Aorta (tissue), 5 donors: ENCODE measurements at places on chromosomes 5 and 9. TPM values are rescaled to one million over a fixed set of nuclear protein-coding genes. Genes with fewer than 3 reads are reported as not detected.

The SOWAHA gene
- not detected for total RNA-seq

The PHF24 gene
- 0.88 TPM for total RNA-seq

The AKNA gene
- total RNA-seq, result 56.0 TPM

The SCGB3A2 gene
- total RNA-seq, result not detected

The FGD3 gene
- total RNA-seq, result 13.4 TPM

The UBAP2 gene
- total RNA-seq, result 30.5 TPM

The OSMR gene
- total RNA-seq, result 164 TPM

GRCh38 chr5:167710444-167711073 is 580.9 kb upstream of the WWC1 start:
- no peak for DNase-seq

GRCh38 chr9:133533857-133534256 is 647 bp upstream of the ADAMTSL2 start:
- DNase-seq, result no peak

GRCh38 chr5:53173083-53173482 is 63.5 kb upstream of the MOCS2 start:
- no peak for DNase-seq

- no peak for DNase-seq
Measured at GRCh38 chr9:5518171-5518936, 8.0 kb downstream of the PDCD1LG2 start.

GRCh38 chr5:3546028-3546427 is 49.6 kb upstream of the IRX1 start:
- DNase-seq, result no peak

GRCh38 chr5:108524564-108524963 is 142.7 kb upstream of the FBXL17 start:
- no peak for DNase-seq

DNA sequence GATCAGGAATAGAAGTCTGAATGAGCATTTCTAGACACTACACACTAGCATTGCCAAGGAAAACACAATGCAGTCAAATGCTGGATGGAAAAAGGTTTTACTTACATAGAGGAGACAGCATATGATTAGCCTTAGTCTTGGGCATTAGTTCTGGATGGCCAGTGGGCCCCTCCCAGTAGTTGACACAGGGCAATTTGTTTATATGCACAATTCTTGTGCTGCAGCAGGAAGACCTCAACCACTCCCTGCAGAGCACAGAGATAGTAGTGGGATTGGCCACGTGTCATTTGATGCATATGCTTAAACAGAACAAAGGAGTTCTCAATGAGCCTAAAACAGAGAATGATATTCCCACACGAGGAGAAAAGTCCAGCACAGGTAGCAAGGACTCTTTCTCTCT is 1496.2 kb upstream of the CDH6 start:
- DNase-seq, result no peak

GRCh38 chr5:66639037-66639436 is 42.8 kb downstream of the MAST4 start:
- DNase-seq, result no peak

DNA sequence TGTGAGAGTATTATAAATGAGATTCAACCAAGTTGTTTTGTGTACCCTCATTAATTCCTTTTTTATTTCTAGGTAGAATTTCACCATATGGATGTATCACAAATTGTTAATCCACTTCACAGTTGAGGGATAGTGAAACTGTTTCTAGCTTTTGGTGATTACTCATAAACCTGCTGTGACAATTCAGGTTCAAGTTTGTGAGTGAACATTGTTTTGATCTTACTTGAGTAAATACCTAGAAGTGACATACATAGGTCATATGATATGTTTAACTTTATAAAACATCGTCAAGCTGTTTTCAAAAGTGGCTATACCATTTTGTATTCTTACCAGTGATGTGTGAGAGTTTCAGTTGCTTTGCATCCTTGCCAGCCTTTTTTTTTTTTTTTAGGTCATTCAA is 112.9 kb downstream of the CAMK4 start:
- no peak for DNase-seq

- peak; percentile 82 for DNase-seq
Measured at GRCh38 chr9:107732781-107733522, 243.4 kb upstream of the KLF4 start.

DNA sequence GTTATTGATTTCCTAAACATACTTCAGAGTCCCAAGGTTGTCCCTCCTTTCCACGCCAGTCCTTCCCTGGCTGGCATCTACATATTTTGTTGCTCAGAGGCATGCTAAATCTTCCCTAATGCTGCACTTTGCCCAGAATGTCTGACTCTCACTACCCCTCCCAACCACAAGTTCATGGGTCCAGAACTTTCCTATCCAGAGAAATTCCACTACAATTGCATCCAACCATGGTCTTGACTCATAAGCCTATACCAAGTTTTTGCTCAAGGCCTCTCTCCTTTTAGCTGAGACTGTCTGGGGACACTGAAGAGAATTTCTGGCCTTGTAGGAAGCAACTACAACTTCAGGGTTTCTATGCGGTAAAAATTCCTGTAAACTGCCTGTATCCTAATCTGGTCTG is 206.3 kb downstream of the BNC2 start:
- DNase-seq, result no peak

DNA sequence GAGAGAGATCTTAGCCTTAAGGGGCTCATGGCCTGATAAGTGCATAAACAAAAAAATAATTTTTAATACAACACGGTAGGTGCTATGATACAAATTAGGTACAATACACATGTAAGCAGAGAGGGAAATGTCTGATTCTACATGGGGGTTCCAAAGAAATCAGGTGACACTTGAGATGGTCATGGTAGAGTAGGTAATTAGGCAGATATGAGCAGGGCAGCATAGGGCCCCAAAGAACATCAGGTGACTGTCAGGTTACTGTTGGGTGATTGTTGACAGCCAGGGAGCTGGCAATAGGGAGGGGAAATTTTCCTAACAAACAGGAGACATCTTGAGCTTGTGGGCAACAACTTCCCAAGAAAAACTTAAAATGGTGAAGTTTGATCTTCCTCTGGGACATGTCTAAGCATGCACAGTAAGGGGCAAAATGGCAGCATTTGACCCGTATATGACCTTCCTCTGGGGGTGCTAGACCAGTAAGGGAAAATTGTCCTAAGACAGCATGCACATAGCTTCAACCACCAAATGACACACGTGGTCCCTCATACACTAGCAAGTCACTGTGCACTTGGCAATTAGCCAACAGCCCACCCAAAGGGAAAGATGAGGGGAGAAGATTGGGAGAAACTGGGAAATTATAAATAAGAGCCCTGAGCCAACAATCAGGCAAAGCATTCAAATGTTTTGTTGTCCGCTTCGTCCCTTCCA is 37.3 kb upstream of the TENT4A start:
- no peak for DNase-seq

DNA sequence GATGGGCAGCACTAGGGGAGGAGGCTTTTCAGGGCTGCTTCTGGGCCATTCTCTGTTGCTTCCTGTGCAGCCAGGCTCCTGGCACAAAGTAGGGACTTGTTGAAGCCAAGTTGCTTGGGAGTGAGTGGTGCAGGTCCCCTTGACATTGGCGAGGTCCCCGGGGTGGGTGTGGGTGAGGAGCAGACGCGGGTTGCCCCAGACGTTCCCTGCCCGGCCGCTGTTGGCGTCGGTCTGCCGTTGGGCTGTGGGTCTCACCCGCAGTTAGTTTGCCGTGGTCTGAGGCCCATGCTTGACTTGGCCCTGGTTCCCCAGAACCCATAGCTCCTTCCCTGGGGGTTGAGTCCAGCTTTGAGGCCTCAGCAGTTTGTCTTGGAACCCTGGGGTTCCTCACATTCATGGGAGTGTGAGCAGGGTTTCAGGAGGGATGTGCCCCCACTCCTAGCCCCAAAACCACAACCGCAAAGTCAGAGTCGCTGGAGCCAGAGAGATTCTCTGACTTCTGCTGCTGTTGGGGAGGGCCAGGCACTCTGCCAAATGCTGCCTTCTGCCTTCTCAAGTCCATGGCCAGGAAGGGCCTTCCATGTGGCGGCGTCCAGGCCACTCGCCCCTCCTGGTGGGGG is 77.5 kb downstream of the RXRA start:
- peak; percentile 95 for DNase-seq

GRCh38 chr9:35464141-35465025 is 25.5 kb upstream of the RUSC2 start:
- DNase-seq, result no peak

- no peak for DNase-seq
Measured at GRCh38 chr5:35198075-35198474, 32.2 kb downstream of the PRLR start.

DNA sequence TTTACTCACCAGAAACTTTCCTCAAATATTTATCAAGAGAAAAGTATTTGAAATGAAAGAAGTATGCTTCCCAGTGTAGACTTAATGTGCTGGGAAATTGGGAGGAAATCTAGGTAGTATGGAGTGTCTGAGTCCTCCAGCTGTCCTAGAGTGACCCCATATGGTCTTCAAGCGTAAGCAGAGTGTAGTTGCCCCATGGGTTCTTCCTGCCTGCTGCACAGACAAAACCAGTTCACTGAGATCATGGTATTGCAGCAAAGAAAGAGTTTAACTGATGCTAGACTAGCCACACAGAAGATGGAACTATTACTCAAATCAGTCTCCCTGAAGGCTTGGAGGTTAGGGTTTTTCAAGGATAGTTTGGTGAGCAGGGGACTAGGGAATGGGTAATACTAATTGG is 114.9 kb upstream of the PRLR start:
- DNase-seq, result no peak

DNA sequence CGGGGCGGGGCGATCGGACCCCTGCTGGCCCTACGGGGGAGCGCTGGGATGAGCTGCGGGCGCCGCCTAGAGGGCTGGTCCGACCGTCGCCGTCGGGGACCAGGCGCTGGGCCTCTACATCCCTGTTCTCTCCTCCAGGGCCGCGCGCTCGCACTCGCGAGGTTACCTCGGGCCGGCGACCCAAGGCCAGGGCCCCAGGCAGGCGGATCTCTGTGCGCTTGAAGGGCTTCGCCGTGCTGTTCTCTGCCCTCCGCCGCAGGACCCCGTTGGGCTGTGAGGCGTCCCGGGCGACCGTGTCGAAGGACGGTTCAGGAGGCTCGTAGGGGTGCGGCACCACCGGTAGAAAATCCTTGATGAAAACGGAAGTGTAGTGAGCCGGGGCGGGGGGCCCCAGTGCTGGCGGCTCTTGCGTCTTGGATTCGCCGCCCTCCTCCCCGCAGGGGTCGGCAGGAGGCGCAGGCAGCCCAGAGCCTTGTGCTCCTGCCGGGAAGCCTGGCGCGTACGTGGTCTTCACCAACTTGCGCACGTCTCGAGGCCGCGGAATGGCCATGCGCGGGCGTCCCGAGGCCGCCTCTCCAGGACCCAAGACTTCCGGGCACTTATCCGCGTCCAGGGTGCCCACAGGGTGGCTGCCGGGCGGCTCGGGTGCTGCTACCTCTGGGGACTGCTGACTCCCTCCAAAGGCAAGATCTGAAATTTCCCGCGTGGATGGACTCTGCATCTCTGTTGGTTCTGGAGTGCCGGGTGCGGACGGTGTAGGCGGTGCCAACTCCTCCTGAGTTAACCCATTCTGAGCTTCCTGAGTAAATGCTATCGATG is 2.0 kb downstream of the PROB1 start:
- peak; percentile 73 for DNase-seq

DNA sequence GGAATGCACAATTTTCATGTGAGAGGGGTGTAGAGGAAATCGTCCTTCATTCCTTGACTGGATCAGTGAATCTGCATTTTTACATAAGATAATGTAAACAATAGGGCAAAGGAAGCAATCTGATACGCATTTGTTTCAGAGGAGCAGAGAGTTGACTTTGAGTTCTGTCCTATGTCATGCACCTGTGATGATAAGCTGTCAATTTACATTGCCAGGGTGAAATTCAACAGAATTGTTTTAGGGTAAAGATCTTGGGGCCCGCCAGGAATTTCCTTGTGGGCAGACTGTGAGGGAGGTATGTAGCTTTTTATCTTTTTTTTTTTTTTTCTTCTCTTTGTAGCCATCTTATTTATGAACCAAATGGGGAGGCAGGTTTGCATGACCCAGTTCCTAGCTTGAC is 58.3 kb upstream of the LARP1 start:
- DNase-seq, result no peak

GRCh38 chr5:163190784-163191183 is 246.6 kb upstream of the CCNG1 start:
- no peak for DNase-seq

DNA sequence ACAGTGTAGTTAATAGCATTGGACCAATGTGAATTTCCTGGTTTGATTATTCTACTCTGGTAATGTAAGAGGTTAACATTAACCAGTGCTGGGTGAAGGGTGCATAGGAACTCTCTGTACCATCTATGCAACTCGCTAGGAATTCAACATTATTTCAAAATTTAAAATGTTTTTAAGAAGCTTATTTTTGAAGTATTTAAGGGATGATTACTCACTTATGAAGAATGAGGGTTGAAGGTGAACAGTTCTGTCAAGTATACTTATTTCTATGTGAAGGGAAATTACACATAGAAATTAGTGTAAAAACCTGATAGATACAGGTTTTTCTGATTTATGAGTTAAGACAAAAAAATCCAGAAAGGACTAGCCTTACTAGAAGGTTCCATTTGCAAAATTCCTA is 165.8 kb downstream of the INSYN2B start:
- no peak for DNase-seq

DNA sequence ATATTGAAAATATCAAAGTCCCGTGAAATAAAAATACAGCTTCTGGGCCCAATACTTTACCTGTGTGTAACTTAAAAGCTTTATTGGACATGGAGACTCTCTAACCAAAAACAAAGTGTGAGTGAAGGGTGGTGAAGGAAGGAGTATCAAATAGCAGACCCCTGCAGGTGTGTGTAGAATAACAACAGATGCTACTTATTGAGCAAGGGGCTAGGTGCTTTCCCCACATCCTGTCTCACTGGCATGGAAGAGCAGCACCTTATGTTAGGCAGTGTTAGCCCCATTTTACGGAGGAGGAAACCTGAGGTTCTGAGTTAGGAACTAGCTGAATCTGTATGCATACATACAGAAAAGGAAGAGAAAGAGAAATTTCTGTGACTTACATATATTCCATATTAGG is 21.8 kb downstream of the SLIT3 start:
- no peak for DNase-seq

DNA sequence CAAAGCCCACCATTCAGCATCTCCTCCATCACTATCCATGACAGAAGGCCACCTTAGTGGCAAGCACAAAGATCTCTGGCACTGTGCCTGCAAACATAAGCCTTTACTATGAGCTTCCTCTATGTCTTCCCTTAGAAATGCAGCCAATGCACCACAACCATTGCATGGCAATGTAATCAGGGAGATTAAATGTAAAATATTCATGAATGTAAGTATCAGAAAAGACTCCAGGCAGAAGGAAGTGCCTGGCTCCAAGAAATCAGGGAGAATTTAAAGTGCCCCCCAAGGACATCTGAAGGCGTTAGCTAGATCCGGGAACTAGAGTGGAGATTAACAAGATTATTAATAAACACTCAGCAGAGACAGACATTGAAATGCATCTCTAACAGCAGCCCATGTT is 32.5 kb upstream of the MYORG start:
- no peak for DNase-seq

GRCh38 chr5:151670083-151670686 is 16.5 kb downstream of the SPARC start:
- no peak for DNase-seq

GRCh38 chr9:16598316-16598715 is 272.2 kb downstream of the BNC2 start:
- no peak for DNase-seq
